ENCODE measurements at places on chromosomes 16 and 17.

GRCh38 chr16:1870365-1871082 lies 1.4 kb downstream of the MEIOB start:
- no peak for DNase-seq

- peak; percentile 13 for DNase-seq
These were observed 501.4 kb upstream of the WSB1 start for GRCh38 chr17:26792486-26792885.

- DNase-seq, result peak; percentile 7
These were observed 86.8 kb upstream of the SOX9 start for GRCh38 chr17:72034000-72034399.

DNA sequence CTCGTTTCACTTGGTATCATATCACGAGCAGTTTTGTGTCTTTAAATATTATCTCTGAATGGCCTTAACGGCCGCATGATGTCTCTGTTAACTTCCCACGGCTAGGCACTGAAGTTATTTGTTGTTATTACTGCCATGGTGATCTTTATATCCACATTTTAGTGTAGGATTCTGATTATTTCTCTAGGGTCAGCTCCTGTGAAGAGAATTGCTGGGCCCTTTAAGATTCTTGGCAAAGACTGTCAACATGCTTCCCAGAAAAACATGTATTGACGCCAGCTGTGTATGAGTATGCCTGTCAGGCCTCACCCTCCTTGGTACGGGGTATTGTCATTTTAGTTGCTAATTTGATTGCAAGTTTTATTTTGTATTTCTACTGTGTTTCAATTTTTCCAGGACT lies 263.5 kb downstream of the SNX29 start:
- DNase-seq, result no peak

- DNase-seq, result no peak
These were observed 23.4 kb upstream of the METRNL start for GRCh38 chr17:83055911-83056582.

GRCh38 chr17:39096508-39097149 lies 54.8 kb downstream of the PLXDC1 start:
- no peak for DNase-seq

GRCh38 chr16:11493531-11493929 lies 93.2 kb downstream of the LITAF start:
- DNase-seq, result no peak

GRCh38 chr17:1773696-1774181 lies 11.9 kb downstream of the SERPINF1 start:
- no peak for DNase-seq

- DNase-seq, result no peak
These were observed 9.5 kb downstream of the HSD17B2 start for GRCh38 chr16:82044585-82044911.

GRCh38 chr16:86824751-86825296 lies 246.5 kb downstream of the FOXL1 start:
- DNase-seq, result no peak

DNA sequence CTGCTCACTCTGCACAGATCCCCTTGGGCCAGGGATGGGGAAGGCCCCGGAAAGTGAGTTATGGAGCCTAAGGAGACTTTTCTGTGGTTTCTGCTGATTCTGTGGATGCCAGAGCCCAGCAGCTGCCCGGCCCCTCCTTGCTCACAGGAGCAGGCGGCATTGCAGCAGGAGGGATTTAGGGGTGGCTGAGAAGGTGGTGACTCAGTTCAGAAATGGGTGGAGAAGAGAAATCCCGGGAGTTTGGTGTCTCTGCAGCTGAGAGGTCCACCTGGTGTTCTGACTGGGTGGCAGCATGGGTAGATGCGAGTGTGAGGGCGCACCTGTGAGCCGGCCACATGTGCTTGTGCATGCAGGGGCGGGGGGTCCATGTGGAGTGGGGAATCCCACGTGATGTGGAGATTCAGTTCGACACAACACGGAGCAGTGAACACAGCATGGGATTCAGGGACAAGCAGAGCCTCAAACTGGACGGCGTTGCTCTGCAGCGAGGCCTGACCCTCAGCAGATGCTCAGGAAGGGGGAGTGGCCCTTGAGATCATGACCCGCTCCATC lies 16.0 kb upstream of the SPPL2C start:
- DNase-seq, result no peak

- DNase-seq, result no peak
These were observed 30.6 kb downstream of the FAM20A start for GRCh38 chr17:68570526-68570925.

DNA sequence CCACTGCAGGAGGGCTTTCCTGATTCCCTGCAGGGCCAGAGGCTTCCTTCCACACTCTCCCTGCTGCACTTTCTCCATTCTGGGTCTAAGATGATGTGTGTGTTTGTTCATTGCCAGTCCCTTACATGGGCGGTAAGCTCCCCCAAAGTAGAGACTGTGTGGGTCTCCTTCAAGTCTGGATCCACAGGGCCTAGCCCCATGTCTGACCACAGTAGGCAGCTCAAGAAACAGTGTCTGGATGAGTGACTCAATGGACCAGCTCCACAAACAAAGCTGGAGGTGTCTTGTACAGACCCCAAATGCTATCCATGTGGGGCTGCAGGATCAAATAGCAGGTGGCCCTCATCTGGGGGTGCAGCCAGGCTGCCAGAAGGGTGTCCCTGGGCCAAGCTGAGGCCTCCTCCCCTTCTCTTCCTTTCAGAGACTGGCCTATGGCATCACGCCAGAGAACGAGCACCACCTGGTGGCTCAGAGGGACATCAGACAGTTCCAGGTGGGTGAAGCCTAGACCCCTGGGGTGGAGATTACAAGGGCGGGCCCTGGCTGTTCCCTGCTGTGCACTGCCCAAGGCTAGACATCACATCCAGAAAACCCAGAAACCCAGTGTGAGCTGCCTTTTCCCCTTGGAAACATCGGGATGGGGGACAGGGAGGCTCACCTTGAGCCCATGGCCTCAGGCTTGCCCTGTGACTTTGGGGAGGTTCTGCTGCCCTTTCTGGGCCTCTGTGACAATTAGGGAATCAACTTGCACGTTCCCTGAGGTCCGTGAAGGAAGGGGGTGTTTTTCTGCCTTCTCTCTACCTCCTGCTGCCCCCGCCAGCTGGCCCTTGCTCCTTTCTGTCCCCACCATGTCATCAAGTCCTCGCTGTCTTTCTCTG lies 45.9 kb downstream of the SLC6A2 start:
- DNase-seq, result peak; percentile 76

DNA sequence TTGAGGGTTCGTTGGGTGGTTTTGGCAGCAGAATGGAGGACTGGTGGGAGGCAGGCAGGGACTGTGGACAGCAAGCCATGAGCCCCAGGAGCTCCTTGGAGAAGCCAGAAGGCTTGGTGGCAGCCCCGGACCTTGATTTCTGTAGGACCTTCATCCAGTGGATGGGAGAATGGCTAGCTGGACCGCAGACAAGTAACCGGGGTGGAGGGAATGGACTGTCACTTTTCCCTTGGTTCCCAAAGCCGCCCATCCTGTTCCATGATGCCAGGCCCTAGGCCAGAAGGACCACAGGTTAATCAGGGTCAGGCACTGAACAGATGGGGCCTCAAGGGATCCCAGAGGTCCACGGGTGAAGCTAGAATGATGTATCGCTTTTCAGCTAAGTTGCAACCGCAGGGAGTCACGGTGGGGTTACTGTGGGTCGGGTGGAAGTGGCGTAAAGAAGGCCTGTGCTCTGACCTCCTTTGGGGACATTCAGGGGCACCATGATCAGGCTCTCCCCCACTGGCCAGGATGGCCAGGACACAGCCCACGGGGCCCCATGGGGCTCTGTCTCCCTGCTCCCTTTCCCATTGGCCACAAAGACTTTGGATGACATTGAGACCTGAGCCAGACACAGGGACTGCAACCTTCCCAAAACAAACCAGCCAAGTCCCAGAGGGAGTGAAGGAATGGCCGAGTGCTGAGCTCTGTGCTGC lies 66.9 kb upstream of the MRTFB start:
- DNase-seq, result no peak

- peak; percentile 41 for DNase-seq
These were observed 142.0 kb downstream of the CPPED1 start for GRCh38 chr16:12661656-12662172.

GRCh38 chr16:24988129-24988518 lies 27.0 kb downstream of the ARHGAP17 start:
- no peak for DNase-seq

- DNase-seq, result no peak
These were observed 10.9 kb upstream of the CACNG4 start for GRCh38 chr17:66953630-66954020.

DNA sequence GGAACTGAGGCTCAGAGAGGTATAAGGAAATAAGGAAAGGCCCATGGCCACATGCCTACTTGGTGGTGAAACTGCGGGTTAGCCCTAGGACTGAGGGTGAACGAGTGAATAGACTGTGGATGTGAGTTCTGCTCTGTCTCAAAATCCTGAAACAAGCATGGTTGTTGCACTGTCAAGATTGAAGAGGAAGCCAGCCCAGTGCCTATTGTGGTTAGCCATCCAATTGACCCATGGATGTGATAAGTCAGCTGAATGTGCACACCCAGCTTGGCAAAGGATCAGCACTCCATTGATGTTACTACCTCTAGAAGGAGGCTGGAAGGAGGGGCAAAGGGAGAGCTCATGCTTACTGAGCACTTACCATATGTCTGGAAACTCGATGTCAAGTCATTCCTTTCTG lies 4.5 kb downstream of the TMEM114 start:
- no peak for DNase-seq

GRCh38 chr16:1385232-1385631 lies 29.3 kb downstream of the UNKL start:
- DNase-seq, result no peak

DNA sequence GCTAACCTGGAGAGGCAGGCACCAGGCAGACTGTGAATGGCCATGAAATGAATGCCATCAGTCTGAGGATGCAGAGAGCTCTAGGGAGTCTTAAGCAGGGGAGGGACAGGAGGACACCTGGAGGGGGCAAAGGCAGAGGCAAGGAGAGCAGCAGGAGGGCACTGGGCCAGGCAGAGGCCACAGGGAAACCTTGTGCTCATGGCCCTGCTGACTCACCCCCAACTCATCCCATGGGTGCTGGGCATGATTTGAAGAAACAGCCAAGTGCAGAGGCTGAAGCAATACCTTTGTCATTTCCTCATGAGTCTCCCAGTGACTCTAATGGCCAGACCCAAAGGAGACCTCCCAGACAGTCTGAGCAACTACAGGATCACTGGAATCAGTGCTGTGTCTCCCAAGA lies 141.4 kb downstream of the TMEM132E start:
- no peak for DNase-seq

- DNase-seq, result no peak
These were observed 7.1 kb downstream of the RAP1GAP2 start for GRCh38 chr17:2803386-2803785.

- no peak for DNase-seq
These were observed 15.4 kb upstream of the ST6GALNAC2 start for GRCh38 chr17:76601065-76601464.

DNA sequence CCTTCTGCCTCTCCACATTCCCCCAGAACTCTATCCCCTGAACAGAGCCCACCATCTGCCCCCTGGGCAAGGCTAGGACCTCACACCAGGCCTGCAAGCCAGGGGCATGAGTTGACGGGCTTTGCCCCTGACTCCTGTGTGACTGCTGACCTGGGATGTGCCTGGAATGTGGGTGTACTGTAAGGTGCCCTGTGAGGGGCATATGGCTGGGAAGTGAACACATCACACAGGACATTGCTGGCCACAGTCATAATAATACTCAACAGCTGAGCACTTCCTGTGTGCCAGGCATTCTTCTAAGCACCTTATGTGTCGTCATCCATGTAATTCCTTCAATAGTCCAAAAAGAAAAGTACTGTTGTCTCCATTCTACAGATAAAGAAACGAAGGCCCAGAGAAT lies 13.3 kb downstream of the CES4A start:
- no peak for DNase-seq

DNA sequence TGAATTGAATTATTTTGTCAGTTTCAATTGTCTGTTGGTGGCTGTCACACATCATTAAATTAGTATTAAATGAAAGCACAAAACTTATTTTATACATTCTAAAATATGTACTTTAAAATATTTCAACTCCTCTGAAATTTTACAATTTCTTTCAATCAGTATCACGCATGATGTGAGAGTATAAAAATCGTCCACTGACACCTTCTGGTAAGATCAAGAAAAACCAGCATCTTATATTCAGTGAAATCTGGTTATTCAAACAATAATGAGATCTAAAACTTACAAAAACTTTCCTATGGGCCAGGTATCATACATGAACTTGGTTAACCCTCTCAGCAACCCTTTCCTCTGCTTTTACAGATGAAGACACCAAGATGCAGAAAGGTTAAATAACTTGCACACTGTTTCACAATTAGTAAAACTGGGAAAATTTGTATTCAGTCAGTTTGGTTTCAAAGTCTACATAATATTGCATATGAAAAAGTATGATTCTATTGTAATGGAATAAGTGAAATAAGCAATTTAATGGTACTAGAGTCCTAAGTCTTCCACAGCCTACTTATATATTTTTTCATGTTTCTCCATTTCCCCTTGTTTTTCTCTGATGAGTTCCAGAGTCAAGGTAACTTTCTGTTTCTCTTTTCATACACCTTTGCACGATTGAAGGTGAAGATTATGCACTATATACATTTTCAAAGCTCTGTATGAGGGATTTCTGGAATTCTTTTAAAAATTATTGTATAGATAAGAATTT lies 58.7 kb downstream of the EFCAB5 start:
- peak; percentile 26 for DNase-seq

DNA sequence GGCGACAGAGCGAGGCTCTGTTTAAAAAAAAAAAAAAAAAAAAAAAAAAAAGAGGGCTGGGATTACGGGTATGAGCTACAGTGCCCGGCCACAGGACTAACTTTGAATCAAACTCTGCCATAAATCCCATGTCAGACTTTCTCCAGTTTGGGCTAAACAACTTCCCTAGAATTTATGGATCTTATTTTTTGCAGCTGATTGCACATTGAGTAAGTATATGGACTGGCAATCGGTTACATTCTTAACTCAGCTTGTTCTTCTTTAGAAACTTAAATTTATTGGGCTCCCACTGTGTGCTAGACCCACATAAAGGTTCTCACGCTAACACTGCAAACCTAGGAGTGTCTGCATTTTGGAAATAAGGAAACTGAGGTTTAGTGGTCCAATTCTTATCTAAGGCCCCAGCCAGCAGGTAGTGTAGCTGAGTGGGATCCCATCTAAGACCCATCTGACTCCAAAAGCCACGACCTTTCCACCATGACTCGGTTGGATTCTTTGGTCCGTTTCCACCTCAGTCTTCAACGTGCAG lies 718 bp upstream of the CBFB start:
- no peak for DNase-seq

Data from NAMALWA (cell line).